ENCODE measurements at places on chromosomes 6 and 20.

DNA sequence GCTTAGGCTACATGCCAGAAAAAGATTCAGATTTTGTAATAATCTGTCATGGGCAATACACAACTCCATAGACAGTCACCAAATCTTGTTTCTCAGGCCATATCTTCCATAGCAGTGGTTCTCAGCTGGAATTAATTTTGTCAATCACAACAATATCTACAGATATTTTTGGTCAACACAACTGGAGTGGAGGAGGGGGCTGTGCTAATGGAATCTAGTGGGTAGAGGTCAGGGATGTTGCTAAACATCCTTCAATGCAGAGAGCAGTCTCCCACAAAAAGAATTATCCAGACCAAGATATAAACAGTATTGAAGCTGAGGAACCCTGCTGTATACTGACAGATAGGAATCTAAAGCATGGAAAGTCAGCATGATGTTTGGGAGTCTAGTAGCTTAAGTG is 174.6 kb downstream of the UBE3D start:
- DNase-seq = no peak

- DNase-seq = no peak
These were observed 1.4 kb downstream of the ELOVL5 start for GRCh38 chr6:53347250-53347920.

DNA sequence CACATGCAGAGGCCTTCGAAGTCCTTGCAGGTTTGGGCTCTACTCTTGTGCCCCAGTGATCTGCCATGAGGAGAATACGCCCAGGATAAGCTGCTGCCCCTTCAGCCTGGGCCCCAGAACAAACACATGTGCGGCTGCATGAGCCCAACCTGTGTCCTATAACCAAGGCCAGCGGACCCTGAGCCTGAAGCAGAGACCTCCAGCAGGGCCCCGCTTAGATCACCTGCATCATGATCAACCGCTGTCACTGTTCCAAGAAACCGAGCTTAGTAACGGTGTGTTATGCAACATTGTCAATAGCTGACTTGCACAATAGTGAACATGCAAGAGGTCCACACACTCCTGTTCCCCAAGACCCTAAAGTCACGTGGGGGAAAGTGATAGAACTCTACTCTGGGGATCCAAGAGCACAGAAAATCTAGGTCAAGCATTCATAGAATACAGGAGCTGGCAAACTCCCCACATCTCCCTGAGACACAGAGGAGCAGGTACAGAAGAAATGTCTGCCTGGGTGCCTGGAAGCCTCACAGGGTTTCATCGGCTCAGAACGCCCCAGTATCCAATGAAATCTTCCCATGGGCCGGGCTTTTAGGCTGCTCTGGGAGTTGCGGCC is 136.2 kb downstream of the BMP7 start:
- DNase-seq = no peak

DNA sequence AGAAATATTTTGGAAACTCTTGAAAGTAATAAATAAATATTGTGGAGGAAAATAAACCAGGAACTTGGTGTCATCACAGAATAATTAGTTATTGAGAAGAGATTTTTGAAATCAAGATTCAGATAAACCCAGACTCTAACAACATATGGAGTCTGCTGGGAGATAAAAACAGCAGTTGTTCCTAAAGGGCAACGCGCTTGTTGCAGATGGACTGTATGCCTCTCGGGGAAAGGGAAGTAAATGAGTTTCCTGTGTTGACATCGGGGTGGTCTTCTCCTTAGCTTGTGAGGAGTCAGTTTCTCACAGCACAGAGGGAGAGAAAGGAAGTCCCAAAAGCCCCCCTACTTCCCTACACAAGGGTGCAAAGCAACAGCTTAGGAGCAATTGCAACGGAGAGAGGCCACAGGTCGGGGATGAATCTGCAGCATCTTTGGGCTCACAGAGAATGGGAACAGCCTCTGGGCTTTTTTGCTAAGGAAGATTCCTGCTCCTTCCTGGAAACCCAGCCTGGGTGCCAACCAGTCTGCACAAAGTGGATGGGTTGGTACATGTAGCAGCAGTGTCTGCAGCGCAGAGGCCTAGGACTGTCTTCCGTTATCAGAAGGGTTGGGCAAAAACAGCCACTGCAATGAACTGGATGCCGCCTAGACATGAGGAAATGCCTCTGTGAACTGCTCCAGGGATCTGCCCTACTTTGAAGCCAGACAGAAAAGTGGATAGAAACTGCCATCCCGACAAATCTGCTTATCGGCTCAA is 603.0 kb upstream of the NRSN1 start:
- DNase-seq = no peak

- no peak for DNase-seq
These were observed 42.4 kb downstream of the SLC2A10 start for GRCh38 chr20:46751856-46752255.

- DNase-seq = no peak
These were observed 100.4 kb downstream of the TOX2 start for GRCh38 chr20:44014807-44015732.

DNA sequence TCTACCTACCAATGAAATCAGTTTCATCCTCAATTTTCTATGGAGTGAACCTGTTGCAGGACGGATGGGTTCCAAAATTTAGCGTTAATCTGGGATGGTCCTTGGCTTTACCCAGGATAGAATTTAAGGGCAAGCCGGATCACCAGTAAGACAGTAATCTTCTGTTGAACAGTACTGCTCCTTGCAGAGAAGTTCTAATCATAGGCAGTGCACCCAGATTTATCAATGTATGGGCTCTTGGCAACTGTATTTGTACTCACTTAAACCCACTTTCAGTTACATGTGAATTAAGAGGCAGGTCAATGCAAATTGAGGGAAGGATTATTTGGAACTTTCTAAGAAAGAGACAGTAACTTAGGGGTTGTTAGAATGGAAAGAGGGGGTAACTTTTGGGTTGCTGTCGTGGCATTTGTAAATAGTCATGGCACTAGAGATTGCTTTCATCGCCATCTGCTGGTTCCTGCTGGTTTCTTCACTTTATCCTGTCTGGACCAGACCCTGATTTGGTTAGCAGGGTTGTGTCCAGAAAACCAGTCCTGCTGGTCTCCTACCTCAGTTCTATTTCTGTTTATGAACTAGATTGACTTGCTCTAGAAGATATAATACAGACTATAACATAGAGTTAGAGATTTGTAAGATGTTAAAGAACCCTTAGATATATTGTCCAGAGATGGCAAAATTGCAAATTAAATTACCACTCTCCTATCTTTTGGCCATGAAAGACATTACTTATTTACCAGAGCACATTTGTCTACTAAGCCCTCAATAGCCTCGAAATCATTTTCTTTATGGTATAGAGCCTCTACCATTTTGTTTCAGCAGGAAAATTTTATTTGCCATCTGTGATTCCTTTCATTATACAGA is 646.3 kb downstream of the UTRN start:
- peak; percentile 10 for DNase-seq

- DNase-seq = no peak
These were observed 40.4 kb downstream of the CPNE5 start for GRCh38 chr6:36798852-36799251.

DNA sequence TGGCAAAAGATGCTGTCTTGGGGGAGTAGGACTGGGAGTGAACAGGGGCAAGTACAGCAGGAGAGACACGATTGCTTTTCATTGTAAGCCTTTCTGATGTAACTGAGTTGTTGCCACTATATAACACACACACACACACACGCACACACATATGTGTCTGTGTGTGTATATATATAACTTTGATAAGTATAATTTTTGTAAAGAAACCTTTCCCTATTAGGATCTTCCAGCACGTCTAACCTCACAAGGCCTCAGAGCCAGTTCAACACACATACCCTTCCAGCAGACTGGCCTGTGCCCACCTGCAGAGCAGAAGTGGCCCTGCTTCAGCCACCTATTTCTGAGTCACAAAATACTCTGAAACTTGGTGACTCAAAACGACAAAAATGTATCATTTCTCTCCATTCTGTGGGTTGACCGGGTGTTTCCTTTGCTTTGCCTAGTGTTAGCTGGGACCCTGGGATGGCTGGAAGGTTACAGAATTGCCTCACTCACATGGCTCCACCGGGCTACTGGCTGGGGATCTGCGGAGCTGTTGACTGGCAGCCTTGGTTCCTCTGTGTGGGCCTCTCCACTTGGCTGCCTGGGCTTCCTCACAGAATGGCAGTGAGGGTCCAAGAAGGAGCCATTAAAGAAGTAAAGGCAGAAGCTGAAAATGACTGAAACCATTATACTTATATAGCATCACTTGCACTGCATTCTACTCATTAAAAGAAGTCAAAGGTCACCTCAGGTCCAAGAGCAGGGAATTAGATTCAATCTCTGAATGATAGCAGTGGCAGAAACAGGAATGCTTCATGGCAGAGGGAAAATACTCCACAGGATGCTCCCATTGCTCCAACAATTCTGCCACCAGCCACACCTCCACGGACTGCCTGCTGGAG is 126.4 kb downstream of the BANF2 start:
- peak; percentile 4 for DNase-seq

GRCh38 chr6:161199850-161200249 is 74.0 kb downstream of the AGPAT4 start:
- DNase-seq = no peak

- no peak for DNase-seq
These were observed 789.7 kb downstream of the FRK start for GRCh38 chr6:115270953-115271352.

- no peak for DNase-seq
These were observed 102.6 kb downstream of the IBTK start for GRCh38 chr6:82144852-82145340.

- DNase-seq = no peak
These were observed 62.2 kb downstream of the BTBD9 start for GRCh38 chr6:38577492-38577891.

- DNase-seq = no peak
These were observed 467.1 kb upstream of the RNF217 start for GRCh38 chr6:124494956-124495664.

DNA sequence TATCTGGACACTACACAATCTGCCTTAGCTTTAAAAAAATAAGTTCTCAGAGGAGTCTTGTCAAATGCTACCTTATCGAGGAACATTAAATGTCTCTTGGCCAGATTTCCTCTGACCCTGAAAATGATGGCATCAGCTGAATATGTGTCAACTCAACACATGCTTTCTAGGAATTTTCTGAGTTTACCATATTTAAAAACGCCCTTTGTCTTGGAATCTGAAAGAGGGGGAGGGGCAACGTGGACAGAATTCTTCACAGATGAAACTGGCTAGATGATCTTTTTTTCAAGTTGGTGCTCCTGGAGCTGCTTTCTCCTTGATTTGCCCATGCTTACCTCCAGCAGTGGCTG is 5.1 kb downstream of the SOX4 start:
- no peak for DNase-seq

DNA sequence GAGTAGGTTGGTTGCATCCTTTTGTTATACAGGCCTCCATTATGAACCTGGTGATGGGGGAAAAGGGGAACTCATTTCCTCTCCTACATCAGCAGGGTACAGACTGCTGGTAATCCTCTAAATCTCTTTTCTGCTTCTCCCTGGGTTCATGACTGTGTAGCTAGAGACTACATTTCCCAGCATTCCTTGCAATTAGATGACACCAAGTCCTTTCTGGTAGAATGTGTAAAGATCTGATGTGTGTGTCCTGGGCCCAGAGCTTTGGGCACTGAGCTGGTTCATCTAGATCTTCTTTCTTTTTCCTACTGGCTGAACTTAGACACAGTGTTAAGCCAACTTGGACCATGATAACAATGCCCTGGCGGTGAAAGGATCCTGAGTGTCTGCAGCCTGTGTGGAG is 104.7 kb upstream of the IFNGR1 start:
- DNase-seq = no peak

DNA sequence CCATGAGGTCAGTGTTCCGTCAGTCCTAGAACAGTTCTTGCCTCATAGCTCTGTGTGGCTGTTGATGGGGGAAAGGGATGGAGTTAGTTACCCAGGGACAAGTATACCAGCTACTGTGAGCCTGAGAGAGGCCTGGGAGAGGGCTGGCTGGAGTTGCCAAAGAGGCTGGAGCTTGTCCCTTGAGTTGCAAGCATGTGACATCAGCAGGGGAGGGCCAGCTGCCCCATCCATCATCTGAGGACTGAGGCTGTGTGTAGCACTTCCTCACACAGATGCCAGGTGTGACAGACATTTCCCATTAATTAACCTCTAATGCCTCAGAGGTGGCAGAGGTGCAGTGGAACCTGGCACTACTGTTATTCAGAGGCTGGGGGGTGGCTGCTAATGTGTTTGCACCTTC is 131.6 kb downstream of the PHACTR3 start:
- DNase-seq = no peak

- no peak for DNase-seq
These were observed 231.8 kb upstream of the RREB1 start for GRCh38 chr6:6875818-6876470.

- DNase-seq = no peak
These were observed 28.9 kb downstream of the GPRC6A start for GRCh38 chr6:116799945-116800344.

DNA sequence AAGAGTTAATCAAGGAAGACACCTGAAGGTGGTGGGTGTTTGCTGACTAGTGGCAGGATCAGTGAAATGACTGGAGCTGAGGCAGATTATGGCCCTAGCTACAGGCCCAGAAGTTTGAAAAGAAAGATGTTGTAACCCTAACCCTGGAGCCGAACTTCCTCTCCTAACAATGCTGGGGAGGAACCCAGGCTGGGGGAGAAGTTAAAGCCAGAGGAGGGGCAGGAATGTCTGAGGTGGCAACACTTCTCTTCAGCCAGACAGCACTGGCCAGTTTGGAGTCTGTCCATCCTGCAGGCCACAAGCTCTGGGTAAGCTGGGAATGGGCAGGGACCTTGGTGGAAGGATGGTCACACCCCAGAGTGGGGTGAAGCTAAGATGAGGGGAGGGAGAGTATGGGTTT is at the start of gene LST1:
Gene LST1, plus strand, starts transcription at position 270 of the 400 bp plus-strand sequence. CDS start 1,023 bp downstream, outside the sequence.
- DNase-seq = no peak

DNA sequence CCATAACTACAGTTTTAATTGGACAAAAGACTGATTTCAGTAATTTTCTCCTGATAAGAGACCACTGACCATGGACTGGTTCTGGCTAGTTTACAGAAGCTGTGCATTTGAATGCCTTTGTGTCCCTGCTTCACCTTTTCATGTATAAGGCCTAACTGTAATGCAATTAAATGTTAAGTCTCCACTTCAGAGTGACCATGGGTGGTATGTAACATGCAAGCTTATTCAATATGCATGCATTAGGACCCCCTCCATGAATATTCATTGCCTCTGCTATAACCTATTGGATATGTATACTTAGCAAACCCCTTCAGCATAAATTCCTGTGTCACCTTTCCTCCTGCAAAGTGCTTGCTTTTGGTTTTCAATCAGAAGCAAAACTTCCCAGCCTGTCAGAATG is 2.2 kb downstream of the UBD start:
- DNase-seq = no peak

- DNase-seq = no peak
These were observed 59.9 kb upstream of the GPR6 start for GRCh38 chr6:109918227-109918626.

GRCh38 chr20:52457826-52458225 is 266.2 kb upstream of the ZFP64 start:
- no peak for DNase-seq

Measured in stimulated activated CD4-positive, alpha-beta T cell treated with anti-CD3 and anti-CD28 coated beads, Interleukin-12 subunit alpha, Interleukin-12 subunit beta, amount 100 ng/mL, for 24 hours (primary cell).